ENCODE measurements at places on chromosomes 1 and 21.

- no peak for DNase-seq
Measured at GRCh38 chr21:33871171-33871570, 44.4 kb downstream of the ATP5PO start.

- DNase-seq: peak; percentile 72
Measured at GRCh38 chr1:108646648-108647269, 14.1 kb downstream of the HENMT1 start.

DNA sequence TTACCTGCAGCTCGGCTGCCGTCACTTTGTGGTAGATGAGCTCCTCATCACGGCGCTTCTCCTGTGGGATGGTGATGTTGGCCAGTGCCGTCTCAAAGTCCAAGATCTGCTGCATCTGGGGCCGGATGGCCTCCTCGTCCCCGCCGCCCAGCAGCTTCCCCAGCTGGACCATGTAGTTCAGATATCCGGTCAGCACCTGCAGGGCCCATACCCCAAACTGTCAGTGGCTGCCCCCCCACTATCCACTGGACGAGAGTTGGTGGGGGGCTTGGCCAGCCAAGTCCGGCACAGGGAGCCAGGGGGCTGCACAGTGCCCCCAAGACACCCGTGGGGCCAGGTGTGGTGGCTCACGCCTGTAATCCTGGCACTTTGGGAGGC is 34.3 kb downstream of the ECE1 start:
- no peak for DNase-seq

- no peak for DNase-seq
Measured at GRCh38 chr1:147099192-147099591, 73.1 kb downstream of the PRKAB2 start.

DNA sequence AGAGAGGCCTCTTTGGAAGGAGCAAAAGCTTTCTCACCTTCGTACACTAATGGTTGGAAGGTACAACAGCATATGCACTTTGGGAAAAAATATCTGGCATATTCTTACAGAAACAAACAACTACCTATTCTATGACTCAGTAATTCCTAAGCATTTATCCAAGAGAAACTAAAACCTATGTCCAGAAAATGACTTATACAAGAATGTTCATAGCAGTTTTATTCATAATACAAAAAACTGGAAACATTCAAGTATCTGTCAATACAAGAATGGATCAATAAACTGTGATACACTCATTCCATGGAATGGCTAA is 8.2 kb downstream of the NBPF1 start:
- no peak for DNase-seq

DNA sequence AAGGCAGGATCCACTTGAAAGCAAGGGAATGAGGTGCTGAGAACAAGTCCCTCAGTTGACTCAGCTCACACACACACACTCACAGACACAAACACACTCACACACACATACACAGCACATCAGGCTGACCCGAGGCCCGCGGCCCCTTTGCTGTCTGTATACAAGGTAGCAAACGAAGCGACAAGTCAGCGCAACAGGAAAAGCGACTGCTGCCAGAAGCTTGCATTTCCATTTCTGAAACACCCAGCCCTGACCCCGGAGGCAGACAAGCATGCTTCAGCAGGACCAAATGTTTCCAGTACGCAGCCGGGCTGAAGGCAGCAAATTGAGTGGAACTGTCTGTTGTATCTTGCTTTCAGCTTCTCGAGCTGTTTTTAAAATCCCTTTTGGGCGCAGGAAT is 501.6 kb downstream of the NPHP4 start:
- no peak for DNase-seq

GRCh38 chr1:117567435-117567834 is 38.4 kb upstream of the TENT5C start:
- DNase-seq: no peak

DNA sequence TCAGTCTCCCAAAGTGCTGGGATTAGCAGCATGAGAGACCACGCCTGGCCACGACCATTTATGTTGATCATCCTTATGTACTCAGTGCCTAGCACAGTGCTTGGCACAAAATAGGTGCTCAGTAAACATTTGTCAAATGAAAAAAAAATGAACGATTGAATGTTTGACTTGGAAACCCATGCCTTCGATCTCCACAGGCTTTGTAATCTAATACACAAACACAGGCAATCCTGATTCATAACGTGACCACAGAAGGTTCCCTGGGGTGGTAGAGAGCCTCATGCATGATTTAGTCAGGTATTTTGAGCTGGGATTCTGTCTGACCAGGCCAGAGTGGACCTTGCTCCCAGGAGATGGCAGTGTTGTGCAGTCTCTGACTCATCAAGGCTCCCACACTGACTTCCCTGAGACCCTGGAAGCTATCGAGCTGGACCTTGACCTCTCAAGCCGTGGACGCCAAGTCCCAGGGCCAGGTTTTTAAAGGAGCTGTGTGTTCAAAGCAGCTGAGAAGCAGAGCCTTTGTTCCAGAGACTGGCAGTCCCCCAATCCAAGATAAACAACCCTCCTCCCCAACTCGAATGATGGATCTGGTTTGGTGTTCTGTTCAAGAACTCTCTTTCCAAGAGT is 81.1 kb downstream of the PGM1 start:
- DNase-seq: no peak

- no peak for DNase-seq
Measured at GRCh38 chr1:168291222-168291837, 10.7 kb downstream of the TBX19 start.

- no peak for DNase-seq
Measured at GRCh38 chr1:225447650-225448089, 19.8 kb upstream of the LBR start.

GRCh38 chr1:223678841-223679240 is 13.3 kb upstream of the CAPN8 start:
- DNase-seq: no peak

- no peak for DNase-seq
Measured at GRCh38 chr1:67816506-67816905, 16.8 kb downstream of the GNG12 start.

DNA sequence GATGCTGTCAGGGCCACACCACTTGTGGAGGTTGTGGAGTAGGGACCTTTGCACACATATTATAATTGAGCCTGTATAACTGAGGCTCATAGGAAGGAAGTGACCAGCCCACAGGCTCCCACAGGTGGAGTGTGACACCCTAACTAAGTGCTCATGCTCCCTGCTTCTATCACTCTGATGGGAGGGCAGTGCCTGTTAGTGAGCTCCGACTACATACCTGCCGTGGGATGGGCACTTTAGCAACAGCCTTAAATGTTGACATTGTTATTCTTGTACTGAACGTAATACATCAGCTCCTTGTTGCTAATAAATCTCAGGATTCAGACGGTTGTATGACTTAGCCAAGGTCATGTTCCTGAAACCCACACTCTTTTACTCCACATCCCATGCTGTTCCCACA is 58.0 kb downstream of the BEND5 start:
- no peak for DNase-seq

DNA sequence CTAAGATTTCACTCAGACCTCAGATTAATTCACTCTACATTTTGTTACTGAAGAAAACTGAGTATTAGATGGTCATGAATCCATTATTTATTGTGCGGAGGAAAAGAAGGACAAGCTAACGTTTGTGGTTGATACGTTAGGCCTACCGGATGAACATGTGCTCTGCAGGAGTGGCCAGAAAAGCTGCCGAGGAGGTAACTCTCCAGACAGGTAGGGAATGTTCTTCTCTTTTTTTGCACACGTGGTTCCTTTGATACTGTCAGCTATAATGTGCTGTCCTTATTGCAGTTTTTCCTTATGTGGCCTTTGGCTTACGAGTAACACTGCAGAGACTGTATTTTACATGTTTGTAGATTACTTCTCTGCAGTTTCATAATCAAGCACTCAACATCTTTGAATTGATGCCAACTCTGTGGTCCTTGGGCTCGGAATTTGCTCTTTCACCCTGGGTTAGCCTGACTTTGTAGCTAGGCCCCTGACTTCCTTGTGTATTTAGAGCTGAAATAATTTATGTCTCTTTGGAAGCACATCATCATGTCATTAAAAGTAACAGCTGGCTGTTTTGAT is 13.6 kb downstream of the MTR start:
- no peak for DNase-seq

DNA sequence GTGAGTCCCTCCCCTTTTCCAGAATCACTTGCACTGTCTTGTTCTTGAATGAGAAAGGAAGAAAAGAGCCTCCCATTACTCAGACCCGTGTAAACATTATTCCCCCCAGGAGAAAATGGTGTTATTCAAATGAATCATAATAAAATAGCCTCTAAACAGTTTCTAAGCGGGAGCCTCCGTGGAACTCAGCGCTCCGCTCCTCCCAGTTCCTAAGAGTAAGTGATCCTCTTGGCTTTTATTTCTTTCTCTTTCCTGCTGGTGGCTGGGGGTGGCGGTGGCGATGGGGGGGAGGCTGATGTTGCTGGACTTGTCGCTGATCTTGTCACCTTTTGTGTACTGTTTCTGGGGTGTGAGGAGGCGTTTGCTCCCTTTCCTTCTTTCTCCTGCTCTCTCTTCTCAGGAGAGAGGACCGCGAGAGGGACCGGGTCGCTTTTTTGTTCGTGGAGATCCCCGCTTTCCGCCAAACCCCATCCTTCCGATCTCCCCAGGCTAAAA is 781 bp downstream of the PROX1 start:
- no peak for DNase-seq

DNA sequence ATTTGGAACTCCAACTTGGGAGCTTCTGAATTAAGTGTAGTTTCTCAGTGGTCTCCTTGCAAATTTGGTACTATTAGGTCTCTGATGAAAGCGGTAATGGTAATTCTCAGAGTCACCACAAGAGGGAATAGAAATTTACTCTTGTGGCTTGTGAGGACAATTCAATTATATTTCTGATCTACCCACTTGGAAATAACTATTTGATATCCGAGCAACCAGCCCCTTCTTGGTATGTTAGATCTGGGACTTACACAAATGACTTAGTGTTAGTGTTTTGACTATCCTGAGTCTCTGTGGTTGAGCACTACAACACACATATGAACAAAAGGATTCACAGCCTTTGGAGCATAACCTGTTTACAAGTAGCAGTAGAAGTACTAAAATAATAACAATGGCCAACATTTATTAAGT is 68.1 kb downstream of the RPS6KA1 start:
- DNase-seq: no peak

- DNase-seq: no peak
Measured at GRCh38 chr1:208607616-208608015, 363.4 kb upstream of the PLXNA2 start.

GRCh38 chr1:114341856-114342255 is 169.1 kb downstream of the TRIM33 start:
- DNase-seq: no peak

DNA sequence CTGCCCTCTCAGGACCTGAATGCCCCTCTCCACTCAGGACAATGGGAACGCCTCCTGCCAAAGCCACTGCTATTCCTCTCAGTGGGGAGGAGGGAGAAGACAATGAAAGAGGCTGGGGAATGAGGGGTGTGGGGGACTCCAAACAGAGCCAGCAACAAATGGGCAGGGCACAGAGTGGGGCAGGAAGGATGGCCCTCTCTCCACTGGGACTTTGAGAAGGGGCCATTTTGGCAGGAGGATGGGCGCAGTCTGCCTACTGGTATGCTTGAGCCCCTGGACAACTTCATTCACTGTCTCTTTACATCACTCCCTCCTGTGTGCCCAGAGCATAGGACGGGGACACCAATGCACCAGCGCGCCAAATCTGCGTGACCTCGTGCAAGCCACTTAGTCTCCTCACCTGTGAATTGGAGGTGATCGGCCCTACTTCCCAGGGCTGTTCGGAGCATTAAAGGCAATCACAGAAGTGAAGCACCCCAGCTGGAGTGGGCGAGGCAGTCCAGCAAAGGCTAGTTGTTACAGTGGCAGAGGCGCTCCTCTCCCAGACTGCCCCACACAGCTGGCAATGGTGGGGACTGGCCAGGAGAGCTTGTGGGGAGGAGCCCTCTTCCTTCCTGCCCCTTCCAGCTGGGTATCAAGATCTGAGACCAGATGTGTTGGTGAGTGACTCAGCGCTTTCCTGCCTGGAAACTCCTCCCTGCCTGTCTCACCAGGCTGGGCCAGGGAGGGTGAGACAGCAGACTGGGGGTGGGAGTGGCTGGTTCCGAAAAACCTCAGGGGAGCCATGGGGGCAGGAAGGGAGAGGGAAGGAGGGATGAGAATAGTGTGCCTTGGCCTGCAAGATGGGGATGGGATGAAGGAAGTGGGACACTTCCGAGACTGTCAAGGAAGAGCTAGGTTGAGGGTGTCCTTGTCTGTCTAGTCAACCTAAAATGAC is 22.4 kb upstream of the SYNC start:
- DNase-seq: peak; percentile 30

DNA sequence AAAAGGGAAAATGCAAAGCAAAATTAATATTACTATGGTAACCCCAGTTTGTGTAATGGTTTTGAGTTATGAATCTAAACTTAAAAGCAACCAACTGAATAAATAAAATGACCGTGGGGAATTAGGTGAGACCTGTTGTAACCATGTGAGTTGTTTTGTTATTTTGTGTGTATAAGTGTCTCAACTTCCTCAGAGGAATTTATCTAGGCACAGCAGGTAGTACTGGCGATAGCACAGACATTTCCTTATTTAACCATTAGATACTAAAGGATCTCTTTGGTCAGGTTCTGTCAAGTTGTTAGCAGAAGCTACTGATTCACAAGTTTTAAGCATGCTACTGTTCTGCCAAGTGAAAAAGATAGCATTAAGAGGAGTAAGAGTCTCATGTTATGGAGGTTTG is 39.3 kb upstream of the LRRC7 start:
- DNase-seq: no peak

DNA sequence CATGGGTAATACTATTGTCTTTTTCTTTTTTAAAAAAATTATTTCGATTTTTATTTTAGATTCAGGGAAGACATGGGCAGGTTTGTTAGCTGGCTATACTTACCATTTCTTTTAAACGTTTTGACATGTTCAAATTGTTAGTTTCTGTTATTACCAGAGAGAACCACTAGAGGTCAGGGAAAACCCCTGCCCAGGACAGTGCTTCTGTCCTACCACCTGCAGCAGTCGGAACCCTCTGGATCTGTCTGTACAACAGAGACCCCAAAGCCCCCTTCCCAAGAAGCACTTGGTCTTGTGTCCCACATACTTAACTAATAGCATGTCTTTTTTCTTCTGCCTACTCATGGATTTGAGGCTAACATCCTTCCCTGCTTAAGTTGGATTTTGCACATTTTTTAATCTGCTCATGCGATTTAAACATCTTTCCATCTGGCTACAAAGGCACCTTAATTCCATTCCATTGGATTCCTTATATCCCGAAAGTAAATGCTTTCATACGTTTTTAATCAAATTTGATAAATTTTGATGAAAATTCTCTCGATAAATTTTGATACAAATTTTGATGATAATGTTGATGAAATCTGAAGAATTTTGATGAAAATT is 10.0 kb upstream of the C1orf115 start:
- peak; percentile 4 for DNase-seq

DNA sequence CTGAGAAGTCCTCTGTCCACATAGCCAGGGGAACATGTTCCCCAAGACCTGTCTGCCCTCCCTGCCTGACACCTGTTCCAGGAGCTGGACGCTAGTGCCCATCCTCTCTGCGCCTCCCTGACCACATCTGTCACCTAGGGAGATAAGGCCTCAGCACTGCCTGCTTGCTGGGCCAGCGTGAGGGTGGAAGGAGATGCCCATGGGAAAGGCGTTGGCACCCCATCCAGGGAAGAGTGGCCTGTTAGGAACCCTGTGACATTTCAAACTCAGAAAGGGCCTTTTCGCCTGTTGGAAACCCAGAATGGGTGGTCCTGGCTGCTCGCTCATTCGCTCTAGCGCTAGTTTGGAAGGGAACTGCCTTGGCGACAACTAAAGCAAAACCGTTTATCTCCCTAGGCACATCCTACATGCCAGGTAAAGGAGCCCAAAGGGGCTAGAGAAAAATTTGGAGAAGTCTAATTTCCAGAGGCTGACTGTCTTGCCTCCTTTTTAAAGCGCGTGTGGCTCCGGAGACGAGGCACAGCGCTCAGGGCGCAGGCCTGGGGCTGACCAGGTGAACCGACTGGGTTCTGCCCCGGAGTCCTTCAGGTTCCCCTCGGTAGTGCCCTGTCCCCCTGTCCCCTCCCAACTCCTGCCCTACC is 410 bp downstream of the ACTA1 start:
- DNase-seq: no peak
